Mesothelial cell of epicardium (in vitro differentiated cells): ENCODE measurements at places on chromosomes 3 and 15.

GRCh38 chr3:158479051-158479450 is 91.9 kb upstream of the MLF1 start:
- no peak overlapping the region for H3K4me3 ChIP-seq
- H3K4me1 ChIP-seq: peaks cover 2% of the 10 kb centered on the region
- DNase-seq: no peak
- H3K27me3 ChIP-seq: no peaks in the 10 kb centered on the region

- H3K36me3 ChIP-seq: no peaks in the 10 kb centered on the region
- peaks cover 18% of the 10 kb centered on the region for H3K4me1 ChIP-seq
- H3K4me3 ChIP-seq: no peak overlapping the region
- H3K27me3 ChIP-seq: no peaks in the 10 kb centered on the region
- H3K27ac ChIP-seq: peak overlapping the region; percentile 87
Measured at GRCh38 chr3:13513913-13514517, 33.9 kb downstream of the HDAC11 start.

GRCh38 chr3:81218023-81218422 is 543.4 kb downstream of the GBE1 start:
- H3K27ac ChIP-seq: no peak overlapping the region
- peaks cover 17% of the 10 kb centered on the region for H3K27me3 ChIP-seq
- no peak overlapping the region for H3K4me3 ChIP-seq
- no peaks in the 10 kb centered on the region for H3K4me1 ChIP-seq
- DNase-seq: no peak

GRCh38 chr15:50353251-50353974 is 1.6 kb downstream of the GABPB1 start:
- peaks cover 10% of the 10 kb centered on the region for H3K36me3 ChIP-seq
- peaks cover 57% of the 10 kb centered on the region for H3K4me1 ChIP-seq
- no peaks in the 10 kb centered on the region for H3K27me3 ChIP-seq
- H3K4me3 ChIP-seq: peak overlapping the region; percentile 95
- DNase-seq: no peak

GRCh38 chr3:14793126-14793857 is 25.5 kb upstream of the FGD5 start:
- no peak overlapping the region for H3K27ac ChIP-seq
- peaks cover 63% of the 10 kb centered on the region for H3K27me3 ChIP-seq
- no peak for DNase-seq
- H3K4me3 ChIP-seq: no peak overlapping the region
